Upper lobe of right lung (tissue), 1 donor: ENCODE measurements at places on chromosomes 3 and 15.

GRCh38 chr15:47839233-47839825 lies 122.0 kb downstream of the SEMA6D start:
- DNase-seq, result no peak

- DNase-seq, result no peak
Observed at GRCh38 chr15:76217882-76218217, 93.4 kb downstream of the ETFA start.

GRCh38 chr15:78224023-78224411 lies 10.3 kb downstream of the ACSBG1 start:
- no peak for DNase-seq

GRCh38 chr3:123533554-123534159 lies 51.2 kb downstream of the HACD2 start:
- no peak for DNase-seq

GRCh38 chr3:51500632-51501131 lies 867 bp upstream of the DCAF1 start:
- DNase-seq, result no peak

GRCh38 chr15:73313861-73314260 lies 54.9 kb downstream of the HCN4 start:
- no peak for DNase-seq

- no peak for DNase-seq
Observed at GRCh38 chr3:103381296-103382079, 946.7 kb downstream of the ZPLD1 start.

DNA sequence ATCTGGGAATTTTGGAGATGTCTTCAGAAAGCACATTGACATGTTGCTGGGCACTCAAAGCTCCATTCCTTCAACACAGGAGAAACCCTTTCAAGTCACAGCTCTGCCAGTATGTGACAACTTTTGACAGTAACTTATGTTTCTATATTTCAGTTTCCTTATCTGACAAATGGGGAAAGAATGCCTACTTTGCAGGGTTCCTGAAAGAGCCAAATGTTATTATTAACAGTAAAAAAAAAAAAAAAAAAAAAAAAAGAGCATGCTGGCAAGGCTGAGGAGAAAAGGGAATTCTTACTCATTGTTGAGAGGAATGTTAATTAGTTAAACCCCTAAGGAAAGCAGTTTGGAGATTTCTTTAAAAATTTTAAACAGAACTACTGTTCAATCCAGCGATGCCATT lies 272.5 kb upstream of the TGFBR2 start:
- DNase-seq, result no peak

GRCh38 chr3:185473290-185473815 lies 25.5 kb downstream of the TMEM41A start:
- DNase-seq, result no peak

DNA sequence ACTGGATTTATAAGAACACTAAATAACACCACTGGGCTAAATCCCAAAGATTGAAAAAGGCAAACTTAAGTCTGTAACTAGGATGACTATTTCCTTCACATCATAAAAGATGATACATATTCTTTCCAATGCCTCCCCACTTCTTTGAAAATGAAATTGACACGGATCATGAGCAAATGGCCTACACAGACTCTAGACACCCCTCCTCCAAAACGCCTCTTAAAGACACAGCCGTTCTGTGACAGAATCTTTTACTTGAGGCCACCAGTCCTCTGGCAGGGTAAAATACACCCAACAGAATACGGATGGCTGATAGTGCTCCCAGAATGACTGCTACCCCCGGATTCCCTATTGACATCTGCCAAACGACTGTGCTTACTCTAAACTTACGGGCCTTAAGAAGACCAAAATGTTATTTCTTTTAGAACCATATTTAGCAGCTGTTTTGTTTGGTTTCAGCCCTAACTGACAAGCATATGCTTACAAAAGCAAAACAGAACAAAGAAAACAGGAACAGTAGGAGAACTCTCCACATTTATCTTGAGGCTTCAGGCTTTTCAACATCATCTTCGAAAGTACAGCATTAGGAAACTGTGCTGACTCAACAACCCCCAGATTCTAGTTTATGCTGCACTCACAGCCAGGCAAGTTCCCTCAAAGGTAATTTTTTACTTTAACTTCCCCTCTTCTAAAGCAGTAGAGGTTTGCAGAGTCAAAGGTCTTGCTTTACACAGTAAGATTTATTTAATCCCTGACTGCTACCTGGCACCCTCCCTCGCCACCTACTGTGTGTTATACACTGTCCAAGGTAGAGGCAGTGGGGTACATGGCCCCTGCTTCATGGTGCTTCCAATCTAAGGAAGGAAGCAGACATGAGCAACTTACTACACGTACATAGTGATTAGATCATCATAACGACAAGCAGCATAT lies 84.3 kb downstream of the TNIK start:
- no peak for DNase-seq

- no peak for DNase-seq
Observed at GRCh38 chr3:81869382-81869781, 107.9 kb upstream of the GBE1 start.

GRCh38 chr3:60788185-60788584 lies 463.1 kb downstream of the FHIT start:
- no peak for DNase-seq

GRCh38 chr3:143753456-143753855 lies 94.8 kb downstream of the SLC9A9 start:
- DNase-seq, result no peak

DNA sequence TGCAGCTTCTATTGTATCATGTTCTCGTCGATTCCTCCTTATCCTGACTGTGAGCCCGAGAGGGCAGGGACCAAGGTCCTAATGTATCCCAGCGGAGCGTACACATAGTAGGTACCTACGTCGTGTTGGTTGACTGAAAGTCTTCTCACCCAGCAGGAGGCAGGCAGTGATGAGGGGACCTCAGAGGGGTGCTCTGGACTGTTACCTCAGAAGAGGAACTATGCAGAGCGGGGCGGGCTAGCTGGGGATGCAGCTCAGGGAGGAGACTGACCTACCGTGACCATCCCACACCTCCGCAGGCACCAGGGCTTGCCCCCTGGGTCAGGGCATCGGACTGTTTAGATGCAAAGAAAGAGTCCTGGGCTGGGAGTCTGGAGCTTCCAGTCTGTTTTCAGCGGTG lies 11.4 kb downstream of the CHAC1 start:
- DNase-seq, result no peak

DNA sequence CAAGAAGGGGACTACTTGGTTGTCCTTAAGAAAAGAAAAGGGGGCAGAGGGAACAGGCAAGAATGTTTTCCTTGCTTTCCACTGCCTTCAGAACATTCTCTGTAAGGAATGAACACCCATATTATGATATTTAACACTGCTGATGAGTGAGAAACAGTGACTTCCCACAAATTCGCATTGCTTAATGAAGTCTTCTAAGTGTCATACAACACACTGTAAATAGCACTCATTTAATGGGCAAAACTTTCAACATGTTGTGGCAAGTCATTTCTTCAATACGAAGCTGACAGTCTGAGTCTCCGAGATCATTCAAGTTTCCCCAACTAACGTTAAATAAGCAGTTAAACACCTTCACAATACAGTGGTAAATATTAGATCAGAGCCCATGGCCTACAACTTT lies 464.4 kb downstream of the SHQ1 start:
- DNase-seq, result no peak

GRCh38 chr15:77564938-77565337 lies 67.8 kb downstream of the LINGO1 start:
- no peak for DNase-seq

GRCh38 chr15:66124651-66125050 lies 128.9 kb downstream of the MEGF11 start:
- DNase-seq, result no peak

DNA sequence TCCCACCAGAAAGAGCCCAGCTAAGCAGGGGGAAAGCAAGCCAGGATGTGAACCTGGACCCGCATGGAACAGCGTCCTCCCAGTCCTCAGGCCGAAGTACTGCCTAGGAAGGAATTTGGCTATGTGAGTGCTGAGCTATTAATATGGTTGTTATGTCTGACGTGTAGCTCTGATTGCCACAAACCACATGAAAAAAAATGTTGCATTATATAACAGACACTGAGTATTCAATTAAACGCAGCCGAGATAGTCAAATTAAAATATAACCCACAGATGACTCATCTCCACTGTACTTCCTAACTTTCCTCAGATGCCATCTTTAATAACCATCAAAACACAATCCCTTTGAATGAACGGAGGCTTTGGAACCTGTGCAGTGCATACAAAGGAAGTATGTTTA lies 111.1 kb downstream of the GABRB3 start:
- no peak for DNase-seq
